Colonic mucosa (tissue), 4 donors: ENCODE measurements at places on chromosomes 2 and 18. TPM values are rescaled to one million over a fixed set of nuclear protein-coding genes. Genes with fewer than 3 reads are reported as not detected.

LRRTM4 gene
- total RNA-seq = 0.32 TPM

REG1B gene
- not detected for total RNA-seq

IL18RAP gene
- 0.69 TPM for total RNA-seq

DNA sequence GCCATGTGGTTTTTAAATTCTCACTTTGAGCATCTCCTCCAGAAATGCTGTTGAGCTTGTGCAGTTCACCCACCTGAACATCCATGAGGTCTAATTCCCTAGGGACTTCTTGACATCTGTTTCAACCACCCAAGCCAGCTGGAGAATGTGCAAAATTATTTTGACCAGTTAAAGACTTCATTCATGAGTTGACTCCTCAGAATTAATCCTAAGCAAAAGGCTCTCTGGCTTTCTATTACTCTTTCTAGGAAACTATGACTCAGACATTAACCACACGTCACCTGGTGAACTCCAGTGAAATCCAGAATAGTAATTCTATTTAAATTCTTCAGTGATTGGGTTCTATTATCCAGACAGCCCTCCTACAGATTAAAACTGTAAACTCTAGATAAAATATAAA is 247.5 kb downstream of the NBAS start:
- no peaks in the 10 kb centered on the region for H3K36me3 ChIP-seq
- H3K4me1 ChIP-seq = no peaks in the 10 kb centered on the region
- H3K27me3 ChIP-seq = no peaks in the 10 kb centered on the region

GRCh38 chr18:34953212-34953611 is 88.0 kb upstream of the MAPRE2 start:
- no peaks in the 10 kb centered on the region for H3K36me3 ChIP-seq
- H3K27ac ChIP-seq = no peak overlapping the region
- H3K4me3 ChIP-seq = no peak overlapping the region
- DNase-seq = no peak
- H3K4me1 ChIP-seq = no peaks in the 10 kb centered on the region
- H3K27me3 ChIP-seq = no peaks in the 10 kb centered on the region

- H3K4me3 ChIP-seq = no peak overlapping the region
- DNase-seq = no peak
- no peaks in the 10 kb centered on the region for H3K27me3 ChIP-seq
- H3K27ac ChIP-seq = no peak overlapping the region
- no peaks in the 10 kb centered on the region for H3K36me3 ChIP-seq
These were observed 286.5 kb upstream of the SYT4 start for GRCh38 chr18:43563780-43564179.

DNA sequence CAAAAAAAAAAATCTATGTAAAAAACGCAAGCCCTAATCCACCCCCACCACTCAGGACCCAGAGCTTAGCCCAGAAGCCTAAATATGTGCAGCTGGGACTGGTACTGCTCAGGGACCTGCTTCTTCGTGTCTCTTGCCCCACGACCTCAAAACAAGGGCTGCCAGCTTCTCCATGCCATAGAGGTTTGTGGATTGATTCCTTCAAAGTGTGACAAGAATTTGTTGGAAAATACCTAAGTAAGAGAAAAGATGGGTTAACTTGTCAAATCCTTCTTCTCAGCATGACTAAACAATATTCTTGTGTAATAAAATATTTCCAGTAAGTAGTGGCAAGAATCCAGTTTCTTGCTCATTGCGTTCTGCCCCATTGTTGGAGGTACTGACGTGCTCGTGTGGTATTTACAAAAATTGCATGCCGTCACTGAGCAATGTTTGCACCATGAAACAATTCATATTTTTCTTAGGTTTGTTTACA is 825 bp upstream of the SCYGR1 start:
- H3K27me3 ChIP-seq = no peaks in the 10 kb centered on the region
- H3K27ac ChIP-seq = no peak overlapping the region
- no peak overlapping the region for H3K4me3 ChIP-seq
- H3K36me3 ChIP-seq = no peaks in the 10 kb centered on the region

DNA sequence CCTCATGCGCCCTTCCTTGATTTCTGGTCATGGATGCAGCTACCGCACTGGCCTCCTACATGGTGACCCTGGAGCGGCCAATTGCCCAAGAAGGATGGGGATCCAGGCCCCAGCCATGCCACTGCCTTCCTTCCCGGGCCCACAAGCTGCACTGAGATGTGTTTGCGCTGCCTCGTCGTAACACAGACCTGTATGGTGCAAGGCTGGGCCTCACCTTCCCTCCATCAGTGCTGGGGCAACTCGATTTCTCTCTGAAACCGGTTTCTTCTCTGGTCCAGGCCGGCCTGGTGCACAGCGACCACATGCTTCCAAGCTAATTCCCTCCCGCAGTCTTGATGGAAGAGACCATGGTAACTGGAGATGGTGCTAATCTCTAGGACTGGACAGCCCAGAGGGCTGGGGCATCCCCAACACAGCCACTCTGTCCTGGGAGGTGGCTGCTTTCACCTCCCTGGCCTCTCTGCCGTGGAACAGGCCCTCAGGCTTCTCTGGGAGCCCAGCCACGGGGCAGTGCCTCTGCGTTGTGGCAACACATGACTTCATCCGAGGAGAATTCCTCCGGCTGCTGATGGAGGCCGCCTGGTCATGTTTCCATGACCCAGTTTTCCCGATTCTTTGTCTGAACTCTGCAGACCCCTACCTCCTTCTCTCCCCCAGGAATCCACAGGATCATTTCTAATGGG is 184.2 kb downstream of the GLI2 start:
- no peak for DNase-seq
- H3K27me3 ChIP-seq = no peaks in the 10 kb centered on the region
- no peak overlapping the region for H3K27ac ChIP-seq
- no peak overlapping the region for H3K4me3 ChIP-seq
- no peaks in the 10 kb centered on the region for H3K4me1 ChIP-seq

- no peaks in the 10 kb centered on the region for H3K36me3 ChIP-seq
- H3K27ac ChIP-seq = peak overlapping the region; percentile 39
- peak overlapping the region; percentile 10 for H3K4me3 ChIP-seq
- DNase-seq = no peak
- H3K27me3 ChIP-seq = no peaks in the 10 kb centered on the region
- H3K4me1 ChIP-seq = no peaks in the 10 kb centered on the region
These were observed 30.1 kb upstream of the ZNF516 start for GRCh38 chr18:76524900-76525698.

DNA sequence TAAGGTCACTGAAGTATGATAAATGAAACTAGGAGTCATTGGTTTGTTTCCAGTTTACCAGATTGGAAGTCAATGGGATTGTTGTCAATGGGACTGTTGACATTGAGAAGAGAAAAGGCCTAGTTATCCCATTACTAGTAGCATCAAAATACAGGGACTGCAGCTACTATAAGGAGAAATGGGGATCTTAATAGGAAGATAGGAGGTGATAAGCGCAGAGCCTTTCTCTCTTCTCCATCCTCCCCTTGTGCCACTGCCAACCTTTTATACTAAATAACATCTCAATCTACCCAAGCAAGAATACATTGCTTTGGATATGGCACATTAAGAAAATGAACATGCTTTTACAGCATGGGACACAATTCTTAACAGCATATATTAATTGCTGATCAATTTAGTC is 10.5 kb upstream of the BBS5 start:
- H3K36me3 ChIP-seq = no peaks in the 10 kb centered on the region
- H3K27ac ChIP-seq = no peak overlapping the region
- no peak overlapping the region for H3K4me3 ChIP-seq
- no peaks in the 10 kb centered on the region for H3K27me3 ChIP-seq
- no peak for DNase-seq
- H3K4me1 ChIP-seq = no peaks in the 10 kb centered on the region

DNA sequence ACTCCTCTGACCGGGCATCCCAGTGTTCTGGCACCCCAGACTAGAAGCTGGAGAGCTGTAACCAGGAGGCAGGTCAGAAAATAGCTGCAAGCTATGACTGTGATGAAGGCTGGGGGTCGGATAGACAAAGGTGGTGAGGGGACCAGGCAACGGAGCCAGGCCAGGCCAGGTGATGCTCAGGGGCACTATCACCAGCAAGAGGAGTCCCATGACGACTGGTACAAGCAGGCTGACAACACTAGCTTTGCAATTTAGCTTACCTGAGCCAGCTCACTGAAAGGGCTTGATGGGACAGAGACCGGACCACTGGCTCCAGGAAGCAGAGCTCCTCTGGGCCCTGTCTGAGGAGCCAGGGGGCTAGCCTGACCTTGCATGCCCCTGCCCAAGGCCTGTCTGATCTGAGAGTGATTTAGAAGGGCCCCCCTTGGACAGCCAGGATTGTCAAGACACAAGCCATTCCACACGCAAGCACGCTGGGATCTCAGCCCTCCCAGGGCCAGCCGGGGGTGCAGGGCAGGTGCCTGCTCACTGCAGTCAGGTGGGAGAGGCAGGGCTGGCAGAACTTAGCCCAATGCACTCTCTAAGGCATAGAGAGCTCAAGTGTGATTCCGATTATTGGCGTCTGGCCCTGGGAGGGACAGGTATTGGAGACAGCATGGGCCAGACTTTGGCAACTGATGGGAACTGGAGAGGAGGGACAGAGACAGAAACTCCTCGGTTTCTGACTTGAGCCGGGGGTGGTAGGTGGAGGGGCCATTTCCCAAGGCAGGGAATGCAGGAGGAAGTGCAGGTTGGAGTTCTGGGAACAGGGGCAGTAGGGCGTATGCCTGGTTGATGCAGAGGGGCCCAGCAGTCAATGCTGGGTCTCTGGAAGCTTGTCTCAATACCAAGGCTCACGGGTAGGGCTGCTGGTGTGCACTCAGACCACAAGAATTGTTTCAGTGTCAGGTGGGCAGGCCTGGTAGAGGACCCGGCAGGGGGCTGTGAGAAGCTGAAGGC is 47.7 kb downstream of the MYO7B start:
- no peaks in the 10 kb centered on the region for H3K36me3 ChIP-seq
- no peaks in the 10 kb centered on the region for H3K4me1 ChIP-seq
- DNase-seq = no peak
- H3K4me3 ChIP-seq = no peak overlapping the region
- H3K27ac ChIP-seq = no peak overlapping the region
- no peaks in the 10 kb centered on the region for H3K27me3 ChIP-seq

DNA sequence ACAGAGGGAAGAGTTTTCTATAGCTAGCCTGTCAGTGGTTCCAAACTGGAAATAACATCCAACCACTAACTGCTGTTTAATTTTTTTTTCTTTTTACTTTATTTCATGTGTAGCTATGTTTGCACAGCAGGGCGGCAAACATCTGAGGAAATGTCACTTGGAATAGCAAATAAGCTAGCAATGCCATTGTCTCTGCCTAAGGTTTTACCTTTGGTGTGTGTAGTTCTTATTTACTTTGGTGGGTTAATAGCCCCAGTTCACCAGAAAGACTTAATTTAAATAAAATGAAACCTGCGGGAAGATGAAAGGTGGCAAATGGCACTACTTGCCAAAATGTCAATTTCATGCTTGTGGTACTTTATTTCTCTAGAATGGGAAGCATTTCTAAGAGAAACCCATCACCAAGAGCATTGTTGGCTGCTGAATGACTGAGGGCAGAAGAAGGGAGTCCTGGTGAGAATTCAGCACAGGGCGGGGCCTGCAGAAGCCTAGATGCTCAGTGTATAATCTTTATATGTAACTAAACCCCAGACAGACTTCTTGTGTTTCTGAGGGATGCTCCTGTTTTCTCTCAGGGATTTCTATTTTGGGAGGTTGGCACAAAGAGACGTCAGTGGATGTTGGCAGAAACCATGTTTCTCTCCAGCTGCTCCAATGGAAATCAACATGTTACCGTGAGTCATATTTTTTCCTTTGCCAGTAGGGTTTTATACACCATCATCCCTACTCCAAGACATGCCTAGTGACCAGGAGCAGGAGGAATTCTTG is 300.4 kb upstream of the NT5C1B start:
- no peaks in the 10 kb centered on the region for H3K4me1 ChIP-seq
- no peaks in the 10 kb centered on the region for H3K36me3 ChIP-seq
- no peak overlapping the region for H3K4me3 ChIP-seq
- no peak overlapping the region for H3K27ac ChIP-seq
- DNase-seq = no peak

GRCh38 chr2:146777181-146777580 is 1067.6 kb upstream of the ACVR2A start:
- H3K27ac ChIP-seq = no peak overlapping the region
- H3K4me1 ChIP-seq = no peaks in the 10 kb centered on the region
- no peak for DNase-seq
- H3K27me3 ChIP-seq = no peaks in the 10 kb centered on the region

- H3K27ac ChIP-seq = no peak overlapping the region
- H3K27me3 ChIP-seq = no peaks in the 10 kb centered on the region
- no peak overlapping the region for H3K4me3 ChIP-seq
- no peaks in the 10 kb centered on the region for H3K36me3 ChIP-seq
- H3K4me1 ChIP-seq = peaks cover 14% of the 10 kb centered on the region
These were observed 159.0 kb upstream of the HAAO start for GRCh38 chr2:42951263-42951938.

- H3K4me3 ChIP-seq = no peak overlapping the region
- H3K4me1 ChIP-seq = no peaks in the 10 kb centered on the region
- H3K27me3 ChIP-seq = no peaks in the 10 kb centered on the region
These were observed 229.5 kb upstream of the ZC3H15 start for GRCh38 chr2:186256540-186256939.

DNA sequence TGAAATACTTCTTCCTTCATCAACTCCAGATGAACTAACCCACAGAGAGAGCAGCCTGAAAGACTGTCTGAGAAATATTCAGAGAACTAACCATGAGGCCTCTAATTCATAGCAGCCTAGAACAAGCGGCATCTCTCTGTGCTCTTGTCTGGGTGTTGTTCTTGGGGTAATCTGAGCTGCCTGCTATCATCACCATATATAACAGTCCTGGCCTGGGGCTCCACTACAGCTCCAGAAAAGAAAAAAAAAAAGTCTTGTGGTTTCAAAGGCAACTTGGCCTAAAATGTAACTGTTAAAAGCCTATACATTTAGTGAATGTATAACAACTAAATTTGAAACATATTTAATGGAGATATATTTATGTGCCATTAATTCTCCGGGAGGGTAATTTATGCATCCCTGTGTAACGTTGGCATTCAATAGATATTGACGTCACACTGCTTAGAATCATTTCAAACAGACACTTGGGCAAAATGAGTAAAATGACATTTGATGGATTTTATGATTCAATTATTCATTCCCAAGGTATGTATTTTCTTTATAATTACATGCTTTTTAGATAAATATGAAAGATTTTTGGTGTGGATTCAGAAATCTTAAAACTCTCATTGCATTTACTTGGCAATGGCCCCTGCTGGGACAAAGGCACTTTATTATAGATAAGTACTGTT is 294.3 kb downstream of the HRH4 start:
- no peaks in the 10 kb centered on the region for H3K27me3 ChIP-seq
- no peaks in the 10 kb centered on the region for H3K4me1 ChIP-seq
- no peak overlapping the region for H3K27ac ChIP-seq
- DNase-seq = no peak

GRCh38 chr18:2893676-2894075 is 46.9 kb downstream of the EMILIN2 start:
- no peak overlapping the region for H3K4me3 ChIP-seq
- no peaks in the 10 kb centered on the region for H3K27me3 ChIP-seq
- no peaks in the 10 kb centered on the region for H3K4me1 ChIP-seq
- no peak for DNase-seq

DNA sequence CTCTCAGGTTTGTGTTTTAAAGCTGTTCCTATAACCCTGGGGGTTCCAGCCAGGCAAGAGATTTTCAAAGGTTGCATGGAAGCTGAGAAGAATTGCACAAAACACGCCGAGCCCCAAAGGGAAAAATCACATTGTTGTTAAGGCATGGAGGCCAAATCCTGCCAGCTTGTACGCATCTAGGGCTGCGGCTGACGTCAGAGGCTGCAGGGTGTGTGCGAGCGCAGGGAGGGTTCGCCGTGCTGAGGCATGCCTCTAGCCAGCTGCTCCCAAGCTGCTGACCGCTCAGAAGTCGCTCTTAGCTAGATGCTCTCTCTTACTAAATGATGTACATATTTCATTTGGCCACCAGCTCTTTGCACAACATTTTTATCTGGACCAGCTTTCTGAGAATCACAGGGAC is 191.8 kb downstream of the LPIN1 start:
- no peaks in the 10 kb centered on the region for H3K4me1 ChIP-seq
- H3K4me3 ChIP-seq = no peak overlapping the region
- no peaks in the 10 kb centered on the region for H3K27me3 ChIP-seq
- H3K27ac ChIP-seq = no peak overlapping the region
- no peaks in the 10 kb centered on the region for H3K36me3 ChIP-seq
- peak; percentile 31 for DNase-seq
